NT2/D1 (cell line): ENCODE measurements at places on chromosomes 4 and X.

- no peak for DNase-seq
Measured at GRCh38 chr4:47478804-47479203, 6.3 kb upstream of the ATP10D start.

- DNase-seq: no peak
Measured at GRCh38 chr4:153039542-153040185, 103.5 kb downstream of the FHDC1 start.

- DNase-seq: no peak
Measured at GRCh38 chr4:151540728-151541388, 131.9 kb downstream of the FHIP1A start.

- no peak for DNase-seq
Measured at GRCh38 chr4:153610623-153611376, 73.3 kb upstream of the TLR2 start.

- no peak for DNase-seq
Measured at GRCh38 chr4:113293674-113294073, 244.2 kb downstream of the ANK2 start.

DNA sequence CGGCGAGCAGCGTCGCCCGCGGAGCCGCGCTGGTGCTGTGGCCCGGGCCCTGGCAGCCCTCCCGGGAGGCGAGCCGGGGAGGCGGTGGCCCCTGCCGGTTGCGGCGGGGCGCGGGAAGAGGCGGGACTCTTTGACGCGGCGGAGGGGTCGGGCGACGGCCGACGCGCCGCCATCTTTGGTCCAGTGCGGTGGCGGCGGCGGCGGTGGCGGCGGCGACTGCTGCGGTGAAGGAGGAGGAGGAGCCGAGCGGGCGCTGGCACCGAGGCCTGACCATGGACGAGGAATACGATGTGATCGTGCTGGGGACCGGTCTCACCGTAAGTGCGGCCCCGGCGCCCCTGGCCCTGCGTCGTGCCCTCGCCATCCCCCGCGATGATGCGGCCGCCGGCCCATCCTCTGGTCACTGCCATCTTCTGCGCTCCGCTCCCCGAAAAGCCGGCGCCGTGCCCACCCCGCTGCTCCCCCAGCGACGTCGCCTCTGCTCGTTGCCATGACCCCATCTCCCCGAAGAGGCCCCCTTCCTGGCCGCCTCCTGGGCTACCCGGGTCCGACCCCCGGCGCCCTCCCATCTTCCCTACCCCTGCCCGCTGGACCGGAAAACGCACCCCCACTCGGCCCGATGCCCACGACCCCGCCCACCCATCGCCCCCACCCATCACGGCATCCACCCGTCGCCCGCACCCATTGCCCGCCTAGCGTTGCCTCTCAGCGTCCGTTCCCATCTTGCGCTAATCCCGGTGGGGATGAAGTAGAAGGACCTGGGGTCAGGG, at the start of gene GDI1:
GDI1 (plus strand) TSS at position 172 of the 770 bp plus-strand sequence; CDS start at position 273, 101 bp downstream.
- no peak for DNase-seq

GRCh38 chrX:65755786-65756185, 88.3 kb downstream of the MSN start:
- DNase-seq: no peak

DNA sequence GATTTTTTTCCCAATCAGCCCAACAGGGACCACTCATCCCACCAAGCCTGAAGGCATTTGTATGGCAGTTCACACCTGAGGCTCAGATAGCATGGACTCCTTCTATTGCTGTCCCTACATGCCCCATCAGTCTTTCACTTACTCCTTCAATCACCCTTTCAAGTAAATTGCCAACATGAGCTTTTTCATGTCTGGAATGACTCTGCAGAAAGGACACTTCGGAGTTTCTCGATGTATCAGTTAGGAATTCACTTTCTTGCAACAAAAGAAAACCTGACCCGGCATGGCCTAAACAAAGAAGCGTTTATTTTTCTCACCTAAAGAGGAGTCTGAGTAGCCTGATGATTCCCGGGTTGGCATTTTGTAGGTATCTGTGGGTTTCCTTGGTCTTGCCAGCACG, 38.6 kb downstream of the RXFP1 start:
- no peak for DNase-seq

- no peak for DNase-seq
Measured at GRCh38 chr4:128579154-128579853, 230.2 kb upstream of the JADE1 start.

- DNase-seq: no peak
Measured at GRCh38 chrX:51899741-51900140, 6.3 kb downstream of the MAGED1 start.

DNA sequence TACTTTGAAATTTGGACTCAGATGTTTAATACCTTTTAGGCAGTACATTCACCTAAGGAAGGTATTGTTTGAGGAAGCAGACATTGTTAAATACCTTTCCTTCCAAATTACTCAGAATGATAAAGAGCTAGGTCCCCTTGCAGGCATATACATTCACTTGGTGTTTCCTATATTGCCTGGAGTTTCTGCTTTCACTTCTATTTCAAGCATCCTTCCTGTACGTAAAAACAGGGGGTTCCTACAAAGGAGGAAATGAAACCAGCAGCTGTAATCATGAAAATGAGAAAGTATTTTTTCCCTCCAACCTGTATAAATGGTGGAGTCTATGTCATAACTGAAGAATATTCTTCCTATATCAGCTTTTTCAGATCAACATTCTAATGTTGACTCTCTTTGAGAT, 90.4 kb upstream of the RASGEF1B start:
- no peak for DNase-seq

- no peak for DNase-seq
Measured at GRCh38 chr4:7173841-7174449, 18.4 kb upstream of the SORCS2 start.

- no peak for DNase-seq
Measured at GRCh38 chrX:97397371-97397770, 513.7 kb downstream of the RPA4 start.

- DNase-seq: no peak
Measured at GRCh38 chrX:9278475-9279233, 186.2 kb upstream of the TBL1X start.

- DNase-seq: no peak
Measured at GRCh38 chr4:167702391-167702790, 389.9 kb upstream of the ANXA10 start.

DNA sequence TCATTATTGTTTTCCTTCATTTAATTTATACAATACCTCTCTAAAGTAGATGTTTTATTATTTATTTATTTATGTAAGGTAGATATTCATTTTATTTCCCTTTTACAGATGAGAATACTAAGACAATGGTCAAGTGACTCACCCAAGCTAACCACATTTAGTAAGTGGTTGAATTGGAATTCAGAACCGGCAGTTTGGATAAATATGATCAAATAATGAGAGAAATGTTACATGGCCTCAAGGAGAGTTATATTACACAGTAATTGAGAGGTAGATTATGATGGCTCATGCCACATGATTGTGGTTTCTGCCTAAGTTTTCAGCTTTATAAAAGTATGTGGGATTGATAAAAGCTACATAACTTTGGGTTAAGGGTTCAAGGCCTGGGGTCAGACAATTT, 239.4 kb upstream of the BOD1L1 start:
- no peak for DNase-seq

- DNase-seq: no peak
Measured at GRCh38 chrX:9610771-9611392, 146.0 kb downstream of the TBL1X start.

- DNase-seq: no peak
Measured at GRCh38 chrX:154348114-154348531, 26.3 kb downstream of the FLNA start.

DNA sequence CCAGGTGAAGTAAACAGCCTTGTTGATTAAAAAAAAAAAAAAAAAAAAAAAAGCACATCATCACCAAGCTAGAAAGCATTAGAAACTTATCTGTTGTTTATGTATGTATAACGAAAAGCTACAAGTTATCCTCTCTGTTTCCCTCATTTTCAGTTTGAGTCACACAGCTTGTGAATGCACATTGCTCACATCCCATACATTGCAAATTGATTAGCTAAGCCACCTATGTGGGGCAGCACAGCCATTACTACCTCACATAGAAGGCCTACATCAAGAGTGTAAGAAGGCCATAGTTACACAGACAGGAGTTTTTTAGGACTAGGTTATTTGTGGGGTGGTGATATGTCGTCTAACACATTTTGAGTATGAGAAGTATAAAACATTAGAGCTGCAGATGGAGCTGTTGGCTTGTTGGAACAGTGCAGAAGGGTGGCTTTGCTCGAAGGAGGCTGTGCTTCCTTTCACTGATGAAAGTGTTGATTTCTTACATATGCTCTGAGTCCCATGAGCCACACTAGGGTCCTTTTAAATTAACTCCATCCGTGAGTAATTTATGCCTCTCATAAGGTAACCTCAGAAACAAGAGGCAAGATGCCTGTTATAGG, 431.6 kb downstream of the GABRG1 start:
- no peak for DNase-seq

GRCh38 chr4:8383016-8383415, 57.5 kb downstream of the ACOX3 start:
- DNase-seq: no peak

DNA sequence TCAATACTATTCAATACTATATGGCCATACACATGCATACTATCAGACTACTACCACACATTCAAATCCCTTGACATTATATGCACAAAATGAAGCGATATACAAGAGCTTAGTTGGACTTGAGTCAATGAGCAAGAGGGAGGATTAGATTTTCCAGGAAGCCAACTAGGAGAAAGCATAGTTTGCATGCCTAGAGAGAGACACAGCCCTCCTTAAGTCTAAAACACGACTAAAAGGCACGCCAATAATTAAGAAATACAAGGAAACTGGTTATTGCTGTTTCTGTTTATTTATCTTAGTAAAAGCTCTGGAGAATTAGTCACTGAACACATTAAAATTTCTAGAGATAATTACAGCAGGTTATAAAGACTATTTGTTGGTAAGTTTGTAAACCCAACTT, 21.8 kb downstream of the MBNL3 start:
- DNase-seq: no peak

DNA sequence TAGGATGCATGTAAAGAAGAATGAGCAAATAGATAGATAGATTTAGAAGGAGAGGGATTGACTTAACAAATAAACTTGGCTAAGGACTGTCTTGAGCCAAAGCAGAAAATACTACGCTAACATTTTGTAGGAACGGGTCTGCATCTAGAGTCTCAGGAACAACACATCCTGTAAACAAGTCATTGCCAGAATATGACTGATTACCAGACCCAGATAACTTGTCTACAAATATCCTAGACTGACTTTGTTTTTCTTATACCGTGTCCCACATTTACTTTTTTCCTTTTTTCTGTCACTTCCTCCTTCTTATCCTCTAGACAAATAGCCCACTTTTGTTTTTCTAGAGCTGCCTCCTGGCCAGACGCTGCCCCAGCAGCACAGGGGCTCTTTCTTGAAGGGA, 393.6 kb downstream of the PDGFC start:
- no peak for DNase-seq

GRCh38 chrX:46553935-46554334, 8.7 kb upstream of the ZNF674 start:
- DNase-seq: no peak

- DNase-seq: no peak
Measured at GRCh38 chr4:22190855-22191254, 242.3 kb upstream of the KCNIP4 start.

DNA sequence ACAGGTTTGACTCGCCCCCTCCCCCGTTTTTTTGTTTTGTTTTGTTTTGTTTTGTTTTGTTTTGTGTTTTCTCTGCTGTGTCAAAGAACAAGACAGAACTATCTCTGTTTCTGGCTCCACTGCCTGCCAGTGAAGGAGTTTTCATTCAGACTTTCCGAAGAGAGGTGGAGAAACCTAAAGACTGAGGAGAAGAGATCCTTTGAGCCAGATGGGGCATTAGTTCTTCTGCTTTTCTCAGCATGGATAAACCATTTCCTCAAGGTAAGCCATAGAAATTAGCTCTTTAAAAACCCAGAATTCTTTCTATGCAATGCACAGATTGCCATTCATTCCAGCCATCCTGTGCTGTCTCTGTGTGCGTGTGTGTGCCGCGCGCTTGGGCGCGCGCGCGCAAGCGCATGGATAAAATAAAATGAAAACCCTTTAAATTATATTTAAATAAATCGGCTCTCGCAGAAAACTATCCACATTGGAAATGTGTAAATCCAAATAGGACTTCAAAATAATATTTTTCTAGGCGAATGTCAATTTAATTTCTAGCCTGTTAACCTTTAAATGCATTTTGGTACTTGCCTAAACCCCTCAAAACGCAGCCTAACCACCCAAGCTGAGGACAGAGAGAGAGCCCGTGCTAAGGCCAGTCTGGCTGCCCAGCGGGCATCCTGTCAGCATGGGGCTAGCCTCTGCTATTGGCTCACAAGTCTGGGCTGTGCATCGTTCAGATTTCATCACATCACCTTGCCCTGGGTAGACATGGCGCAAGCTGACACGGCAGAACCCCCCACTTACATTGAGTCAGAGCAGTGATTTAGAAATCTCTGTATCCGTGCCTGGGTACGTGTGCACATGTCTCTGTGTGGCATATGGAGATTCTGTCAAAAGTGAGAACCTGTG, 113.0 kb upstream of the VAMP7 start:
- no peak for DNase-seq

DNA sequence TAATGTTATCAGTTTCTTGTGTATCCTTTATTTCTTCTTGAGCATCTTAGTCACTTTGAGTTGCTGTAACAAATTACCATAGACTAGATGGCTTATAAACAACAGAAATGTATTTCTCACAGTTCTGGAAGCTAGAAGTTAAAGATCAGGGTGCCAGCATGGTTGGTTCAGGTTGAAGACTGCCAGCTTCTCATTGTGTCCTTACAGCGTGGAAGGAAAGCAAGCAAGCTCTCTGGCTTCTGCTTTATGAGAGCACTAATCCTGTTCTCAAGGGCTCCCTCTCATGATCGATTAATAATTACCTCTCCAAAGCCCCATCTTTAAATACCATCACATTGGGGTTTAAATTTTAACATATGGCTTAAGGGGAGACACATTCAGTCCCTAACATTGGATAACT, 497.2 kb downstream of the RAPGEF2 start:
- no peak for DNase-seq

GRCh38 chr4:2286904-2287593, 25.1 kb upstream of the MXD4 start:
- no peak for DNase-seq

DNA sequence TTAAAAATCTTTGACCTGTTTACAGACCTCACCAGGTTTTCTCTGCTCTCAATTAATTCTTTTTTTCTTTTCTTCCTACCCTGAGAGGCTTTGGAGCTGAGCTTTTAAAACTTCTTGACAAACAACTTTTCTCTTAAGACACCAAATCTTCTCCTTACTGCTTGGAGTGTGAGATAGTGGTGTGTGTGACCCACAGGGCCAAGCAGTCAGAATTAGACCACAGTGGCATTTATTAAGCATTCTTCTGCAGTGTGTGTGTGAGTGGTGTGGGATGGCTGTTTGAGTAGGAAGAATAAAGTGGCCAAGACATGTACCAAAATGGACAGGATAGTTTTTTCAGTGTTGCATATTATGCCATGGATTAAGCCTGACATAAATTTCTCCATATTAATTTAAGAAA, 665.1 kb downstream of the RAPGEF2 start:
- DNase-seq: no peak

DNA sequence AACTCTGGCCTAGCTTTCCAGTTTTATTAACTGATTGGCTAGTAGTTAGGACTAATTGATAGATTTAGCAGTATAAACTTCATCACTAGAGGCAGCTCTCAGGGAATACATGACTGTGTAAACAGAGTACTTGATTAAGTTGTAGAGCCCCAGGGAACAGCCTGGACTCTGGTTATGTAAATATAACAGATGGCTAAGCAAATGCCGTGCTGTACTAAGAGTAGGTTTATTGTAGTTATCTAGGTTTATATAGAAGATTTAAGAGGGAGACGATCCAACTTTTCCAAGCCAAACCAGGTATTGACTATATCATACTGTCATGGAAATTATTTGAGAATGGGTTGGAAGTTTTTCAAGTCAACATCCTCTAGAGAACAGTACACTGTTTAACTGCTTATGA, 463.4 kb upstream of the GRID2 start:
- DNase-seq: no peak
